Suppressor macrophage treated with lipopolysaccharide for 4 hours (primary cell): ENCODE measurements at places on chromosomes 2 and 18.

DNA sequence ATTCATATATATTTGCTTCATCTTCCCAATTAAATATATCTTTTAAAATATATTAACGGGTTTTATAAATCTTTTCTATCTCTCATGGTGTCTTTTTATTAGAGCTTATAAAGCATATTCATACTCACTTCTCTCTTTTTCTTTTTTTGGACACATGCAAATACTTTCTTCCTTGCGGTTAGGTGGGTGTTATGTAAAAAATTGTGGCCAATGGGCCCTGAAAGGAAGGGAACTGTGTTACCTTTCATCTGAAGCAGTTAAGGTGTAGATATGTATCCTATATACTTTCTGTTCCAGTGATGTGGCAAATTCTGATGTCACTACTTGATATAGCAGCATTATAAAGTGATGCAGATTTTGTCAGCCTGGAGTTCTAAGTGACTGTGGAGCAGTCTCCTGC is 714.5 kb downstream of the PLCL1 start:
- DNase-seq = no peak

GRCh38 chr2:214545898-214546542 is 135.2 kb downstream of the VWC2L start:
- DNase-seq = no peak

DNA sequence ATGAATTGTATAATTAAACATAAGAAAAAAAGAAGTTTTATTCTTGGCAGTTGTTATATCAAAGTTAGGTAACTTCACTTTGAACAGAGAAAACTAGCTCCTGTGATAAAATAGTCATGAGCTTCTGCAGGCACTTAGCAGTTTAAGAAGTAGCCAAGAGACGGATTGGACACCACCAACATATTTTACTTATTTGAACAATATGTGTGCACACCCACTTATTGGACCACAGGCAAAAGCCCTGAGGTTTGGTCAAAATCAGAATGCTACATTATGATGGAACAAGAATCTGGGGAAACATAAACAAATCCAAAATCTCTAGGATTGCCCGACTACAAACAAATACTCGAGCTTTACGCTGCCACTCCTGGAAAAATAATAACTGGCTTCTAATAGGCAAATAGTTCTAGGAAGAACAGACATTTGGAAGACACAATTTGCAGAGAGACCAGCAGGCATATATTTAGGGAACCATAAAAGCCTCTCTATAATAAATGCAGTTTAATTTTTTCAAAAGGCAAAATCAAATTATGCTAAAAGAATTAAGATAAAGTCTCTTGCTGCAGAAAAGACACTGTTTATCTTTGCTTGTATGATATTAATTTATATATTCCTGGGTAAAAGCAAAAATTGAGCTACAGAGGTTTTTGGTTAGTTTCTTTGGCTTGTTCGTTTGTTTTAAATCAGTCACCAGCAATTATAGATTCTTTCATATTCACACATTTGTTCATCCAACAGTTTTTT is 117.9 kb downstream of the CDC42EP3 start:
- DNase-seq = no peak

DNA sequence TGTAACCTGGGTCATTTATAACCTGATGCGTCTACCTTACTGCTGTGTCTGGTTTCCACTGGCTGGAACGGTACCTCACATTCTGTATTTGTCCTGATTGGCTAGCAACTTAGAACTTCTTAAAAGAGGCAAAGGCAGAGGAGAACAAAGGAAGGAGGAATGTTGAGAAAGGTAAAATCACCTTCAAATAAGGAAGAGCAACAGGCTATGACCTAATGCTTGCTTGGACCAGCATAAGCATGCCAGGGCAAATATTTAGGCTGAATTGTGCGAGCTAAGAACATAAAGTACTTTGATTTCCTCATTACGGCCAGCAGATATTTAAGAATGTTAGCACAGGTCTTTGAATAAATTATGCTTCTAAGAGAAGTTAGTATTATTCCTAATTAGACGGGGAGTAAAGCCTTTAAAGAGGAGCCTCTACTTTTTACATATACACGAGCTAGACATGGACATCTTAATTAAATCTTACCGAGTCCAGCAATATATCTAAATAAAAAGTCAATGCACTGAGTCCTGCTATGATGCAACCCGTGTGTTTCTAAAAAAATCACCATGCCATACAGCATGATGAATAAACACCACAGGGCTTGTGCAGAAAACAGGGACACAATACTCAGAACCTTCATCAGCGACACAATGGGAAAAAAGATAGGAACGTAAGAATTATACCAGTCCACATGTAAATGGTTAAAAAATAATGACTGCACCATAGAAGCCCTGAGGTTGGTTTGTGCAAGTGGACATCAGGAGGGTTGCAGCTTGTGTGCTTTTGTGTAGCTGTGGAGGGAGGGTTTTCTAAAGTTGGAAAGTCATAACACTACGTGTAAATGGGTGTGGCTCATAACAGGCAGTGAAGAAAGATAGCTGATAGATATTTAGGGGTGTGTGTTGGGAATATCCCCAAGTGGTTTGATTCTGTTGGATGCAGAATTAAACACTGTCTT is 14.2 kb downstream of the SEPTIN2 start:
- no peak for DNase-seq

DNA sequence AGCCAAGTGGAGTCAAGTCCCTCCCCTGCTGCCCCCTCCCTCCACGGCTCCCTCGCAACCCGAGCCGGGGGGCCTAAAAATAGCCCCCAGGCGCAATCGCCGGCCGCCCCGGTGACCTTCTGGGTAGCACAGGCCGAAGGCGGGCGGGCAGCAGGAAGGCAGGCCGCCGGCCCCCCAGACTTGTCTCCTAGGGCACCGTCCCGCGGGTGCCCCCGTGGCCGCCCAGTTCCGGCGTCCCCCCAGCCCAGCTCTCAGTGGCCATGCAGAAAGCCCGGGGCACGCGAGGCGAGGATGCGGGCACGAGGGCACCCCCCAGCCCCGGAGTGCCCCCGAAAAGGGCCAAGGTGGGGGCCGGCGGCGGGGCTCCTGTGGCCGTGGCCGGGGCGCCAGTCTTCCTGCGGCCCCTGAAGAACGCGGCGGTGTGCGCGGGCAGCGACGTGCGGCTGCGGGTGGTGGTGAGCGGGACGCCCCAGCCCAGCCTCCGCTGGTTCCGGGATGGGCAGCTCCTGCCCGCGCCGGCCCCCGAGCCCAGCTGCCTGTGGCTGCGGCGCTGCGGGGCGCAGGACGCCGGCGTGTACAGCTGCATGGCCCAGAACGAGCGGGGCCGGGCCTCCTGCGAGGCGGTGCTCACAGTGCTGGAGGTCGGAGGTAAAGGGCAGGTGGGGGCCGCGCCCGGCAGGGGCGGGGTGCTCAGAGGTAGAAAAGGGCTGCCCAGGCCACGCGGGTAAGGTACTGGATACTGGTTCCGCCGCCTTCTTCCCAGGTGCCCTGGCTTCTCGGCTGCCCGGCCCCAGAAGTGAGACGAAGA is at the start of gene SPEG:
SPEG (plus strand) TSS at position 126 of the 808 bp plus-strand sequence; CDS start at position 261, 135 bp downstream.
- no peak for DNase-seq

DNA sequence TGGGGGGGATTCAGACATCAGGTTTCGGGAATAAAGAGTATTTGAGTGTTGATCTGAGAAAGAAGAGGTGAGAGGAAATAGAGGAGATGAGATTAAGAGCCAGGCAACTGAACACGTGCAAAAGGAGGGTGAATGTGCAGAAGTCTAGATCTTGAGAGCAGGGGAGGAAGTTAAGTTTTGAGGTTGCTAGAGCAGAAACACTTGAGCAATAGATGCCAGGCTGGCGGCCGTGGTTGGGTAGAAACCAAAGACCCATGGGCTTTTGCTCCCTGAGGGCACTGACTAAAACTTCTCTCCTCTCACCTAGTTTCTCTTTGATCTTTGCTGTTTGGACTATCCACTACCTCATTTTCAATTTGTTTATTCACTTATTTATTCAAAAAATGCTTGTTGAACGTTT is 116.0 kb downstream of the CDC42EP3 start:
- peak; percentile 54 for DNase-seq

DNA sequence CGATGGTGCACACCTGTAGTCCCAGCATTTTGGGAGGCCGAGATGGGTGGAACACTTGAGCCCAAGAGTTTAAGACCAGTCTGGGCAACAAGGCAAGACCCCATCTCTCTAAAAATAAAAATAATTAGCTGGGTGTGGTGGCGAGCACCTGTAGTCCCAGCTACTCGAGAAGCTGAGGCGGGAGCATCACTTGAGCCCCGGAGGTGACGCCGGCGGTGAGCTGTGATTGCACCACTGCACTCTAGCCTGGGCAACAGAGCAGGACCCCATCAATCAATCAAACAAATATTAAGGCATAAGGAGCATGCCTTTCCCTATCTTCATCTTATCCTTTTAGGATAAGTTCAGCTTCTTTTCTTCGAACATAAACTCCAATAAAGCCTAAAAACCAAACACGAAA is 1.1 kb downstream of the WDSUB1 start:
- no peak for DNase-seq

DNA sequence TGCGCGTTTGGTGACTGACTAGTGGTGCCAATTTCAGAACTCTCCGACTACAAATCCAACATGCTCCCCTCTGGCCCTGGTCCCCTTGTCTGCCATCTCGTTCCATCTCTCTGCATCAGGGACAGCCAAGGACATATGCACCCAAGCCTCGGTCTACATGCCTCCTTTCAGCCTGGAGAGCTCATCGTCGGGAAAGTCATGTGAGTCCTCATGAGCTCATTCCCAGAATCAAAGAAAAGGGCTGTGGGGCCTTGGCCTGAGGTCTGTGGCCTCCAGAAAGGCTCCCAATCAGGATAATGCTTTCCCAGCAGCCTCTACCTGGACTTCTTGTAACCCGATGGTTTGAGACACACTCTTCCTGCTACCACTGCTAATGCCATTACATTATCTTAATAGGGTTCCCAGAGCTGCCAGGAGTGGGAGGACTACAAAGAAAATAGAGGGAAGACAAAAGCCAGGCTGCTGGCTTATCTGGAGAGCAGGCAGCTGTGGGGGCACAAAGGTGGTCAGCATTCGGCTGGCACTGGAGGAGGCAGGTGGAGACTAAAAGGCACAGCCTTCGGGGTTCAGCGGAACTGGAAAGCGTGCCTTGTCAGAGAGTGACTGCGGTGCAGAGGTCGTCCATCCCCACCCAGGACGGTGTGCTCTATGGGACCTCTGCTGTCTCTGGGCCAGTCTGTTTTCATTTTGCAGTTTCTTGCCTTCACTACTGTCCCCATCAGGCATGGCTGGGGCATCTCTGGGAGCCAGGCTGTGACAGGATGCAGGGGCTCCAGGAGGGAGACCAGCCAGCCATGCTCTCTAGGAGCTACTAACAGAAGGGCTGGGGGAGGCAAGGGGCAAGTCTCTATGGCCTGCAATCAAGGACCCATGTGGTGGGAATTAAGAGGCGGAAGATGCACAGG is 104.4 kb upstream of the SMAD2 start:
- DNase-seq = no peak

GRCh38 chr18:31791817-31792579 is 31.3 kb upstream of the SLC25A52 start:
- peak; percentile 88 for DNase-seq

GRCh38 chr2:5111581-5111980 is 580.6 kb upstream of the SOX11 start:
- DNase-seq = no peak

- peak; percentile 45 for DNase-seq
These were observed 24.1 kb downstream of the TRABD2A start for GRCh38 chr2:84856787-84857186.

GRCh38 chr2:224951723-224952481 is 90.4 kb downstream of the DOCK10 start:
- peak; percentile 79 for DNase-seq

DNA sequence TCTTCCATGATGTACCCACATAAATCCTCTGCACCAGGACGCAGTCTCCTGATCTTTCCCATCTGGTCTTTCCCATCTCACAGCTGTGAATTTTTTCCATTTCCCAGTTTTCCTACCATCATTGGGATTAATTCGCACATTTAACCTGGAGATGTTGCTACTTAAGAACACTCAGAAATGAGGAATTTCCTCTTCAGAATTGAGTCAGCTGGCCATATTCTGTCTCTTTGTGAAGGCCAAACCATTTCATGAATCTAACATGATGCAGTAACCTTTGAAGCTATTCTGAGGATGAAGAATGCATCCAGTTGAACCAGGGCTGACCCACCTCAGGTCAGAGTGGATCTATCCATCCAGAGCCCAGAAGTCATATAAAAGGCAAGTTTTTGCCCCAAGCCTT is 326.8 kb downstream of the SETBP1 start:
- DNase-seq = no peak

DNA sequence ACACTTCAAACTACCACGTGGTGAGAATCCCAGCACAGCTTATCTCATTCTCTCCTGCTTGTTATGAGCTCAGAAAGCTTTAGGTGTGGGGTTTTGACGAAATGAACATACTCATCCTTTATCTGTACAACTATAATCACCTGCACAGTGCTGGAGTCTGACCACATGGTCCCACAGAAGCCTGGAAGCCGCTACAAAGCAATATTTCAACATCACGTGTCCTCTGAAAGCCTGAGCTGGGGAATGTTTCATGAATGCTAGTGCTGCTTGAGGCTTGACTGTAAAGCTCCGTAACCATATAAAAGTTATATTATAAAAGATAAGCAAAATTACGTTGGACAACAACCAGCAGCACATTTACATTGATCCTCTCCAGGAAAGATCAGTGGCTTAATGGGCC is 43.9 kb downstream of the PIEZO2 start:
- no peak for DNase-seq

DNA sequence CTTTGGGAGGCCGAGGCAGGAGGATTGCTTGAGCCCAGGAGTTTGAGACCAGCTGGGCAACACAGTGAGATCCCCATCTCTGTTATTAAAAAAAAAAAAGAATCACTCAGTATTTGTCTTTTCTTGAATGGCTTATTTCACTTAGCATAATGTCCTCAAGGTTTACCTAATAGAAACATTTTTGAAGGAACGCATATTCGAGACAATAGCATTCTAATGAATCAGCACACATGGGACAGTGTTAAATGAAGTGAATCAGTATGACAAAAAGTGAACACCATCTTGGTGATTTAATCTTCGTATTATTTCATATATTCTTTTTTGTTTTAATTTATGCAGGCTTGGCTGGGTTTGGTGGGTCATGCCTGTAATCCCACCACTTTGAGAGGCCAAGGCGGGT is 44.7 kb downstream of the WIPF1 start:
- no peak for DNase-seq

DNA sequence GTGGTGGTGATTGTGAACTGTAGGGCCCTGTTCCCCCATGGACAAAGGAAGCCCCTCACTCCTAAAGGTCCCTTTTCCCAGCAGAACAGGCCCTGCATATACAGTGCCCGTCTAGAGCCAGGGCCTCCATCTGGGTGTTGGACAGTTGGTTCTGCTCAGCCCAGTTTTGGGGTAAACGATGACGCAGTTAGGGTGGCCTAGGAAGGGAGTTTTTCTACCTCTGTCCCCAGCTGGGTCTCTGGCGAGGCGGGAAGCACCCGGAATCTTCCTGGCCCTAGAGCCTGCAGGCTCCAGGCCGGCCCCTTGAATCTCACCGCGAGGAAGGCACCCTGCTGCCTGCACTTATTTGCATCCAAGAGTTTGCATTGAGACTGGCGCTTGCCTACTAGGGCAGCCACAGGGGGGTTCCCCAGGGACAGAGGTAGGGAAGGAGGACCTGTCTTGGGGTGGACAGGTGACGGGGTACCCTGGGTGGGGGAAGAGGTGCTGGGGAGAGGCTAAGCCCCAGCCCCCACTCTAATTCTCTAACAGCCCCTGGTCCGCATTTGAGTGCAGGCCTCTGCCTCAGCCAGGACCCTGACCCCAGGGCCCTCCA is 529 bp upstream of the MTA3 start:
- DNase-seq = no peak
